DMS153 (cell line): ENCODE measurements at places on chromosomes 12 and 14.

GRCh38 chr12:101809208-101809607, 21.6 kb downstream of the GNPTAB start:
- no peak for DNase-seq

DNA sequence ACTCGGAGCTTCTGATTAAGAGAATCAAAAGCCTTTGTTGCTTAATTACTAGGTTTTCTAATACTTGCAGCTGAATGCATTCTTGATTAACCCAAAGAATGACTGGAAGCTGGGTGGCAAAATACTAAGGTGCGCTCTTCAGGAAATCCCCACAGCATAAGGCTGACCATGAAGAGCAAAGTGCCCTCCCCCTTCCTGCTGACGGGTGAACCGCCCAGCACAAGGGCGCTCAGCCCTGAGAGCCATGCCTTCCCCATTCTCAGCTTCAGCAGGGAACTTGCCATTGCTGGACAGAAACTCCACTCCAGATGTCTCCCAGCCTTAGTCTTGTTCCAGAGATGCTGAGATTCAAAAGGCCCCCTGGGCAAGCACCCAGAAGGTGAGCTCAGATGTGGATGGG, 27.2 kb upstream of the FBRSL1 start:
- DNase-seq = no peak

- DNase-seq = no peak
Measured at GRCh38 chr12:45879363-45879895, 110.9 kb downstream of the SCAF11 start.

DNA sequence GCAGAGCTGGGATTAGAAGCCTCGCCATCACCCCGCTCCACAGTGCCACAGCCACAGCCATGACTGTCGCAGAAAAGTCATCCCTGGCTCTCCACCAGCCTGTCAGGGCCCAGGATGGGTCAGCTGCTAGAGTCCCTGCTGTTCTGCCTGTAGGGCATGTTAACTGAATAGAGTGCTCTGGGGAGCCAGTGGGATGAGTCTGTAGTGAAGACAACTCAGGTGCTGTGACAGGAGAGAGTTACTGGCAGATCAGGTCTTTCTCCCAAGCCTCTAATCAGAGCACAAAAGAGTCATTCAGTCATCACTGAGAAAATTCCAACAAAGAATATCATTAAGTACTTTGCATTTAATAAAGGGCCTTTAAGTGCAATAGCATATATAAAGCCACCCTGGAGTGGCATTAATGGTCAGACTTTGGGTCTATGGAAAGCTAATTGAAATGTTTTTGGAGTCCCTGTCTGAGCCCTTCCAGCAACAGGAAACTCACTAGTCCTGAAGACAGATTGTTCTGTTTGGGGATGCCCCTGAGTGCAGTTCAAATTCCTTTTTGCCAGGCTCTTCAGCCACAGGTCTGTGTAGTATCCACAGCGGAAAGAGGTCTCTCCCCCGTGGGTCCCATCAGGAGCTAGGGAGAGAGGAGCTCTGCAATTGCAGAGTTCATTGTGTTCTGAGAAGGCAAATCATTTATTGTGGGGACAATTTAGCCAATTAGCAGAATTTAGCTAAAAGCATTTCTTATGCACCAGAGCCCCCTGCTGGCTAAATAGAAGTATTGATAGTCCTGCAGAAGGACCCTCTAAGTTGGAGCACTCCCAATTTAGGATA, 45.2 kb upstream of the C14orf132 start:
- DNase-seq = peak; percentile 30

DNA sequence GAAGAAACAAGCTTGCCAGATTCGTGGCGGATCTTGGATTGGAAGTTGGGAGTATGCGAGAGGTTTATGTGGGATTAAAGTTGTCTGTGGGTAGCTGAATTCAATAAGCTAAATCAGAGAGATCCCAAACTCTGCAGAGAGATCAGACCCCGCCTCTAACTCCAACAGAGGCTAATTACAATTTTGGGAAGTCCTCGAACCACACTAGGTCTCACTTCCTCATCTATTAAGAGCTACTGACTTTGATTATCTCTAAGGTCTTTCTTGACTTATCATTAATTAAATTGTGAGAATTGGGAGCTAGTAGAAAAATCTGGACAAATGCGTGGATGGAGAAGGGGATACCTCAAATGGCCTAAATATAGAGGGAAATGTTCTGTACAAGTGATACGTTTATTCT, 9.1 kb downstream of the NTF3 start:
- no peak for DNase-seq

GRCh38 chr14:51302295-51303030, 62.4 kb downstream of the TMX1 start:
- DNase-seq = peak; percentile 12

DNA sequence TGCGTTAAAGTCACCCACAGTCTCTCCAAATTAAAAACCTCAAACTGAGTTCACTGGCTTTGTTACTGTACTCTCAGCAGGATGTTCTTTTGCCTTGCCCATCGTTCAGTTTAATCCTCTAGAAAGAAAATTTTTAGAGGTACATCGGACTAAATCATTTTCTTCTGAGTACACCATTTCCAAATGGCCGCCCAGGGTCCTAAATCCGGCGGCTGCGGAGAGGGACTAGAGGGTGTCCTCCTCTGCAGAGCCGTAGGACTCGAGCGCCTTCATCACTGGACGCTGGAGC, 1.4 kb downstream of the LIN7A start:
- DNase-seq = no peak

DNA sequence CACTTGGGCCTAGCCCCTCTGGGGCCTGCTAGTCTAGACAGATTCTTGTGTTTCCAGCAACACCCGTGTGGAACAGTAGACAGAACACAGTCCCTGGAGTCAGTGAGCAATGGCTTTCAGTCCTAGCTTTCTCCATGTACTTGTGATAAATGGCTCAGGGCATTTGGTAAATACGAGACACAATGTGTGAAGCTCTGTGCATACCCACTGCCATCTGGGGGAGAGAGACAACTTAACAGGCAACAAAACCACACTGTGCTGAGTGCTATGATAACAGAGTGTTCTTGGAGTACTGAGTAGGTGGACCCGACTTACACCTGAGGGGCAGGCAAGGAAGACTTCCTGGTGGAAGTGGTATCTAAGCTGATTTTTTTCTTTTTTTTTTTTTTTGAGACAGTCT, 86.3 kb upstream of the TBX3 start:
- no peak for DNase-seq

DNA sequence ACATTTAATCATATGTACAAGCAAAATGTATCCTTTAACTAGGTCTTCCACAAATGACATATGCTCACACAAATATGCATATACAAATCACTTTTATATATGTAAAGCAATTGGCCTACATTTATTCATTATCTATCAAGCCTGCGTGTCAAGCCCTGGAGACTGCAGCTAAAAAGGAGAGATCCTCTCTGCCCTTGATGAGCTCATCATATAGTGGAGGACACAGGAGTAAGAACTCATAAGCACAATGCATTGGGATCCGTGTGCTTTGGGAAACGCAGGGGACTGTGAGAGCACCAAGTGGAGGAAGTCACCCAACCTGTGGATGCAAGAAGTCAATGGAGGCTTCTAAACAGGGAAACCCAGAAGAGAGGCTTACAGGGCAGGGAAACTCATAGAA, 735.7 kb downstream of the BCL11B start:
- no peak for DNase-seq

DNA sequence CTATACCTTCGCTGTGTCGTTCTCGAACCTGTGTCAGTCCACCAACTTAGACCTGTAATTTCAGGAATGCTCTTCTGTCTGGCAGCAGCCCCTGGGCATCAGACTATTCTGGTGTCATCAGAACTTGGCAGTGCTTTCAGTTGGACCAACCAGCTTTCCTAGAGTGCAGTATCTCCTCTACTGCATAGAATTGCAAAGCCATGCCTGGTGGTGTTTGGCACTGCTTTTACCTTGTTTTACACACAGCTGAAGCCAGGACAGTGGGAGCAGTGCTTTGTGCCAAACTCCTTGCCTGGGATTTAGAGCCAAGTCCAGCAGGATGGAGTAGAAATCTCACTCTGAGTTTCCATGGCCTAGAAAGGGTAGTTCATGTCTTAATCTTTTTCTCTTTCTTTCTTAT, 1.5 kb downstream of the FLVCR2 start:
- DNase-seq = no peak

- no peak for DNase-seq
Measured at GRCh38 chr14:96195441-96196081, 9.1 kb upstream of the BDKRB2 start.

GRCh38 chr14:24960816-24961215, 89.1 kb downstream of the STXBP6 start:
- no peak for DNase-seq

GRCh38 chr12:23555180-23555824, 394.2 kb downstream of the SOX5 start:
- DNase-seq = no peak

DNA sequence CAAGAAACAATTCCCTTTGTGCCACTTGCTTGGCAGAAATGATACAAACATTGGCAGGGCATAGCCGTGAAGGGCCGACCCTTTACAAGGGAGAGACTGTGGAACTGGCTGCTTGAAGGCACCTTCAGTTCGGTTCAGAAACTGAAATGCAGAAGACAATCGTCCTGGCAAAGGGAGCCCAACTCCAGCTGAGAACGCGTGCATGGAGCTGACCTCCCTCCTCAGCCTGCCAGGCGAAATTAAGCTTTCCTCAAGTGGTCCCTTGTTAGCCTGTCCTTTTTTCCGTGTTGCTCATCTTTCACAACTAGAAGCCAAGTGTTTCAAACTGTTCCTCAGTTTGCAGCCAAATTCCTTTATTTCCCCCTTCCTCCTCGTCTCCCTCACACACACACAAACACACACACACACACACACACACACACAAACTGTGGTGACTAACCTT, 8.1 kb downstream of the LGR5 start:
- DNase-seq = no peak

DNA sequence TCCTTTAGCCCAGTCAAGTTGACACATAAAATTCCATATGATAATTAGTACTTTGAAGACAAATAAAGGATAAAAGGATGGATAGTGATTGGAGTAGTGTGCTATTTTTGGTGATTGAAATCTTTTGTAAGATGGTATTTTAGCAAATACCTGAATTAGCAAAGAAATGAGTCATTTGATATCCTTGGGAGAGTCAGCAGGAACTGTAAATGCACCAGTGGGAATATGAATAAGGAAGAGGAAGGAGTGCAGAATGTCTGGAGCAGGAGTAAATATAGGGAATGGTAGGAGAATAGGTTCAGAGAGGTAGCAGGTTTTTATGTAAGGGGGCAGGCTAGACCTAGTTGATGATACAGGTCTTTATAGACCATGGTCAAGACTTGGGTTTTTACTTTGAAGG, 75.0 kb downstream of the TRMT5 start:
- no peak for DNase-seq

DNA sequence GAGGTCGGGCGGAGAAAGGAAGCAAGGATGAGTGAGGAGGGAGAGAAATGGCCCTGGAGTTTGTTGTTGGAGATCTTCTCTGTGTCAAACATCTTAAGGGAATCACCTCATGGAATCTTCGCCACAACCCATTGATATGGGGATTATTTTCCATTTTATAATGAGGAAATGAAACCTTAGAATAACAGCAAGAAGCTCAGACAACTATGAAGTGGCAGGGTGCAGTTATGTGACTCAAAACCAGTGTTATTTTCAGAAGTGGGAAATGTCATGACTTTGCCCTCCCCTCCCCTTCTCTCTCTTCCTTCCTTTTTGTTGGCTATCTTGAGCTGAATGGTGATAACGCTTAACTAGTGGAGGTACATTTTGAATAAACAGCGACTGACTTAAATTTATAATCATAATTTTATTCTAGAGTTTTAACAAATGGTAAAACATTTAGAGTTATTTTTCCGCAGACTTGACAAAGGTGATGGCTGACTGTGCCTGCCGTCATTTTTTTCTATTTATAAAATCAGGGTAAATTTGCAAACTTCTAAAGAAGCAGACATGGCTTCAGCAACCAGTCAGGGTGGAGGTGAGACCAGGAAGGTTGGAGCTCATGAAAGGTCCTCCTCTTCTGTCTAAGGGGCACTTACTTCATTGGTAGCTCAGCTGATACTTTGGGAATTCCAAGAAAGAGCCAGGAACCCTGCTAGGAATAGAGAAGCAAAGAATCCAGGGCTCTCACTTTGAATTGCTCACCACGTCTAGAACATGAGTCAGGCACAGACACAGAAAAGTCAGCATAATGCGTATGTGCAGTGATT, 232.4 kb downstream of the RGS6 start:
- no peak for DNase-seq

- no peak for DNase-seq
Measured at GRCh38 chr12:131927110-131928079, 1.7 kb upstream of the PUS1 start.

GRCh38 chr12:727321-727720, 25.1 kb upstream of the WNK1 start:
- DNase-seq = no peak

DNA sequence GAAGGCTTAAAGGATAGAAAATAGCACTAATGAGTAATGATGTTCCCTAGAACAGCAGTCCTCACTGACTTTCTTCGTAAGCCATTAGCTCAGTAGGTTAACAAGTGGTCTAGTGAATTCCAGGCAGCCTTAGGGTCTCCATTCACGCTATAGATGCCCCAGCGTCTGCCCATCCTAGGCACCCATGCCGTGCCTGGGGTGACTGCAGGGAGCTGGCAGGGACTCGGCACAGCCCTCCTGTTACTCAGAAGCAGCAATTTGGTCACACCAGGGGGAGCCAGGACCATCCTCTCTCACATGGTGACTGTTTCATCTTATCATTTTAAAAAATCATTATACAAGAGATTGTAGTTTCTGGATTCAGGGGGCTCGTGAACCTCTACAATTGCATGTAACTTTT, 66.0 kb upstream of the TRAF3 start:
- DNase-seq = no peak

DNA sequence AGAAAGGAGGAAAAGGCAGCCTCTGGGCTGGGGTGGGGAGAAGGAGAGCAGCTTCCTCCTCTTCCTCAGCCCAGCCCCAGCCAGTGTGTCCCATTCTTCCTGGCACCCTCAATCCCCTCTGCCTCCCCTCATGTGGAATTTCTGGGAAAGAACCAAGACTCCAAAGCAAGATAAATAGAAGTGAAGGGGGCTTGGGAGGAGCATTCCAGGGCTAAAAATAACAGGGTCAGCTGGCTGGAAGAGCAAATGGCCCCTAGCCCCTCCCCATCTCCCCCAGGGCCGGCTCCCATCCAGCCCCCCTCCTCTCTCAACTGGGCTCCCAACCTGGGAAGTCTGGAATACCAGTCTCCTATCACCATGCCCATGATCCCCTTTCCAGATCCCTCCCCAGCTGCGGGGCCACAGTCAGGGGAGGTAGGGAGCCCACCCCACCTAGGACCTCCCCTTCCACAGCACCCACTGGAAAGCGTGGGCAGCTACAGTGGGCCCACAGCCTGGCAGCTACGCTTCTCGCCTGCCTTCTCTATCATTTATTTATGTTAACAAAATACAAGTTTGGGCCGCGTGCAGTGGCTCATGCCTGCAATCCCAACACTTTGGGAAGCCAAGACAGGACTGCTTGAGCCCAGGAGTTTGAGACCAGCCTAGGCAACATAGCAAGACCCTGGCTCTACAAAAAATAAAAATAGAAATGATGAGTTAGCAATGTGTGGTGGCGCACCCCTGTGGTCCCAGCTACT, 88.3 kb downstream of the IRF2BPL start:
- DNase-seq = no peak

- no peak for DNase-seq
Measured at GRCh38 chr12:92717202-92717601, 14.4 kb downstream of the PLEKHG7 start.
